Stimulated activated CD4-positive, alpha-beta T cell treated with anti-CD3 and anti-CD28 coated beads, Interleukin-2, amount 100 ng/mL, for 24 hours (primary cell): ENCODE measurements at places on chromosomes 3 and 15.
A peak's percentile ranks its signal among the peaks of the same experiment; 100 is the strongest.

GRCh38 chr15:67833710-67834511, 5.9 kb downstream of the RNU6-1 start:
- no peak for DNase-seq

GRCh38 chr3:165462636-165463334, 266.6 kb upstream of the SLITRK3 start:
- no peak for DNase-seq

DNA sequence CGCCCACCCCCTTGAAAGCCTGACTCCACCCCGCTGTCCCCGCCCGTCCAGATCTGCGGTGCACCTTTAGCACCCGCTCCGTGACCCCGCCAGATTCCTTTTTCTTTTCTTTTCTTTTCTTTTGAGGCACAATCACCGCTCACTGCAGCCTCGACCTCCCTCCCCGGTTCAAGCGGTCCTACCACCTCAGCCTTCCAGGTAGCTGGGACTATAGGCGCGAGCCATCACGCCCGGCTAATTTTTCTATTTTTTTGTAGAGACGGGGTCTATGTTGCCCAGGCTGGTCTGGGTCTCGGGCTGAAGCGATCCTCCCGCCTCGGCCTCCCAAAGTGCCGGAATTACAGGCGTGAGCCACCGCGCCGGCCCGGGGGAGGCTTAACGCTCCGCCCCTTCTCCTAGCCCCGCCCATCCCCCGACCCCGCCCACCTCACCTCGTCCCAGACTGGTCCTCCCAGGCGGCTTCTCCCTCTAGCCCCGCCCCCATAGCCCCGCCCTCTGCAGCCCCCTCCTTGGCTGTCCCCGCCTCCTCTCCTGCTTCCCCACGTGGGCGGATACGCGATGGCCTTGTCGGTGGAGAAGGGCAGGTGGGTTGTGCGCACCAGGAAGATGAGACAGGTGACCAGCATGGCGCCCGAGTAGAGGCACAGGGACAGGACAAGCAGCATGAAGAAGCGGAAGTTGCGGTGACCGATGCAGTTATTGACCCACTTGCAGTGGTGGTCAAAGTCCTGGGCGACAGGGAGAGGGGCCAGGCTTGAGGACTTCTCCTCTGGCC, 3.2 kb downstream of the ZDHHC19 start:
- DNase-seq, result peak; percentile 71

DNA sequence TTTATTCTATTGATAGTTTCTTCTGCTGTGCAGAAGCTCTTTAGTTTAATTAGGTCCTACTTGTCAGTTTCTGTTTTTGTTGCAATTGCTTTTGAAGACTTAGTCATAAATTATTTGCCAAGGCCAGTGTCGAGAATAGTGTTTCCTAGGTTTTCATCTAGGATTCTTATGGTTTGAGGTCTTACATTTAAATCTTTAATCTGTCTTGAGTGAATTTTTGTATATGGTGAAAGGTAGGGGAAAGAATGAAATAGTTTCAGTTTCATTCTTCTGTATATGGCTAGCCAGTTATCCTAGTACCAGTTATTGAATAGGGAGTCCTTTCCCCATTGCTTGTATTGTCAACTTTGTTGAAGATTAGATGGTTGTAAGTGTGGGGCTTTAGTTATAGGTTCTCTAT, 10.6 kb upstream of the GCSAM start:
- DNase-seq, result no peak

DNA sequence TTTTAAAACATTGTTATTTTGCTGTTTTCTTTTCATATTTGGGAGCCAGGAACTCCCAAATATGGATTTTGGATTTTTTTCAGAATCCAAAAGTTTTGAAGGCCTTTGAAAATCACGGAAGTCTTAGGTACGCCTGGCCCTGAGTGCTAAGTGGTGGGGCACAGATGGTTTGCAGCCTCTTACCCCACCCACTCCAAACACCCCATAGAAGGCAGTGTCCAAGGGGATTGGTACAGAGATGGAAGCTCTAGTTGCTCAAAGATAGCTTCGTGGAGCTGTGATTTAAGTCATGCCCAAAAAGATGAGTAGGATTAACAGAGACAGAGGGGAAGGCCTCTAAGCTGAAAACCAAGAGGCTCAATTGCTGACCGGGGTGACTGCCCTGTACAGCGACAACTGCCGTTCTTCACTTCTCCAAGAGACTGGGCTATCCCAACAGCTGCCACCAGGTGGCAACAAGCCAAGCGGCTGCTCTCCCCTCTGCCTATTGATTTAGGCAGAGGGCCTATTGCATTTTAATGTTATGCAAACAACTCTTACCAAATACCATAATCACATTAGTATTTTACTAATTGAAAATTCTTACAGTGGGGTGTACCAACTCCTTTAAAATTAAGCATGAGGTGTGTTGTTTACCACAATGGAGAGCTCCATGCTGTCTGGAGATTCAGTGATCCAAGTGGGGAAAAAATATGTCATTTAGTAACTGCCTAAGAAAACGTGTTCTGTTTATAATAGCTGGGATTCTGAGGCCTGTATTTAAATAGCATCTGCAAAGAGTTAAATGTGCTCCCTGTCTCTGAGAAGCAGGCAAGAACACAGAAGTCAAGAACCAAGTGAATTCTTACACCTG, 64.0 kb upstream of the C15orf61 start:
- peak; percentile 92 for DNase-seq

- no peak for DNase-seq
Measured at GRCh38 chr3:30356866-30357753, 249.3 kb upstream of the TGFBR2 start.

DNA sequence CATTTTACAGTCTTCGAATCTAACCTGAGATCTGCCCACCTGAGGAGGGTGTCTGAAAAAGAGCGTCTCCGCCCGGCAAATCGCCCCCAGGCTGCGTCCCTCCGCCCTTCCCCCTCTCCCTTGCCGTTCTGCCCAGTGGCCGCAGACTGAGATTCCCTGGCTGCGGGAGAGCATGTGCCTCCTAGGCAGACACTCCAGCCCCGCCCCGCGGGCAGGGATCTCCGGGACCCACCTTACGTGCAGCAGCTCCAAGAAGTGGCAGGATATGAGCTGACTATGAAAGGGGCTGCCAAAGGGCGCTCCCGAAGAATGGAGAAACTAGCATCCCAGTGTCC, 2.7 kb upstream of the WNT5A start:
- DNase-seq, result no peak

DNA sequence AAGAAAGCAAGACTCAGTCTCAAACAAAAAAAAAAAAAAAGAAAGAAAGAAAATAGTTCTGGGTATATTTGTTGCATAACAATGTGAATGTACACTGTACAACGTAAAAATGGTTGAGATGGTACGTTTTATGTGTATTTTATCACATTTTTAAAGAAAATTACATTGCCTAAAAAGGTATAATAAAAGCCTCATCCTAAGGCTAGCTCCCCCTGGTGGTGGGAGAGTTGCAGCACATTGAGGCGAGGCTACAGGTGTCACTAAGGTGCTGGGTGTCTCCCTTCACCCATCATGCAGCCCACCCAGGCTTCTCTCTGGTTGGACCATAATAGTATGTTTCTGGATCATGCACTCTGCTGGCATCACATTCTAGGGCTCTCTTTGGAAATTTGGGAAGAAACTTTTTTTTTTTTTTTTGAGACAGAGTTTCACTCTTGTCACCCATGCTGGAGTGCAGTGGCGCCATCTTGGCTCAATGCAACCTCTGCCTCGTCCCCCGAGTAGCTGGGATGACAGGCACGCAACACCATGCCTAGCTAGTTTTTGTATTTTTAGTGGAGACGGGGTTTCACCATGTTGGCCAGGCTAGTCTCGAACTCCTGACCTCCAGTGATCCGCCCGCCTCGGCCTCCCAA, 12.4 kb upstream of the RAB11A start:
- DNase-seq, result peak; percentile 84

DNA sequence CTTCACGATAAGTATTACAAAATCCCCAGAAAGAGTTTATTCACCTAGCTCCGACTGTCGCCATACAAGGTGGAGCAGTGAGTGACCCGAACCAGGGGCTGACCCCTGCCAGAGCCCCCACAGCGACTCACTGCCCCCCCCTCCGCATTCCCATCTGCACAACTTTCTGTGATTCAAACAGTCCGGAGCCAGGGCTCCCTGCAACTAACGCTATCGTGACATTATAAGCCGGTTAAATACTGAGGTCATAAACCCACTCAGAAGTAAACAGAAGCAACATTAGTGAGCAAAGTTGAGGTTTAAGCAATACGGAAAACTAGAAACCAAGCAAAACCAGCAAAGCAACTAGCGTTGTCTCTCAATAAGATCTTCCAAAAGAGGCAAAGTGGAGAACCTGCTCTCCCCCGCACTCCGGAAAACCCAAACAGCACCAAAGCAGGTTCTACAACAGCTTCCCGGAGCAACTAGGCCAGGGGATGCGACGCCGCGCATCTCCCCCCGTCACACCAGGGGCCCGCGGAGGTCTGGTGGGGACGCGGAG, 642 bp downstream of the SCAP start:
- DNase-seq, result peak; percentile 25

DNA sequence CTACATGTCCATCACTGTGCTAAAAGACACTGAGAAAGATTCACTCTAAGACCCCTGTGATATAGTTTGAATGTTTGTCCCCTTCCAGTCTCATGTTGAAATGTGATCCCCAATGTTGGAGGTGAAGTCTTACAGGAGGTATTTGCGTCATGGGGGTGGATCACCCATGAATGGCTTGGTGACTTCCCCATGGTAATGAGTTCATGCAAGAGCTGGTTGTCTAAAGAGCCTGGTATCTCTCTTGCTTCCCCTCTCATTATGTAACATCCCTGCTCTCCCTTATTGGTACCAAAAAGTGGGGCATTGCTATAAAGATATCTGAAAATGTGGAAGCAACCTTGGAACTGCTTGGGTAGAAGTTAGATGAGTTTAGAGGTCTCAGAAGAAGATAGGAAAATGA, 32.2 kb upstream of the FAM174B start:
- DNase-seq, result no peak

GRCh38 chr3:185582236-185582635, 3.9 kb upstream of the SENP2 start:
- no peak for DNase-seq

DNA sequence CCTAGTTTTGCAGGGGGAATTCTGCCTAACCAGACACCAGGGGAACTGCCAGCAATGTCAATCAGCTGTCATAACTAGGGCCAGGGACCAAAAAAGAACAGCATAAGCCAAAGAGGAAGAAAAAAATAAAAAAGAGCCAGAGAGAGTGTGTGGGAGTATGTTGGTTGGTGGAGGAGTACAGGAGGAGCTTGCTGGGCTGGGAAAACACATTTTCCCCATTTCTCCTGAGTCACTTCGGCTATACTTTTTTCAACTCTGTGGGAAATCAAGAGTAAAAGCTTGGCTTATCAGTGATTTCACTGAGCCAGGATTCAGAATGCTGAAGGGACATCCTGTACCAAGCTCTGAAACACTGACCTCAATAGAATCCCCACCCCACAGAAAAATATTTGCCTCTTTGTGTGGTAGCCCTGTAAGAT, 144.7 kb upstream of the DPH6 start:
- DNase-seq, result no peak

DNA sequence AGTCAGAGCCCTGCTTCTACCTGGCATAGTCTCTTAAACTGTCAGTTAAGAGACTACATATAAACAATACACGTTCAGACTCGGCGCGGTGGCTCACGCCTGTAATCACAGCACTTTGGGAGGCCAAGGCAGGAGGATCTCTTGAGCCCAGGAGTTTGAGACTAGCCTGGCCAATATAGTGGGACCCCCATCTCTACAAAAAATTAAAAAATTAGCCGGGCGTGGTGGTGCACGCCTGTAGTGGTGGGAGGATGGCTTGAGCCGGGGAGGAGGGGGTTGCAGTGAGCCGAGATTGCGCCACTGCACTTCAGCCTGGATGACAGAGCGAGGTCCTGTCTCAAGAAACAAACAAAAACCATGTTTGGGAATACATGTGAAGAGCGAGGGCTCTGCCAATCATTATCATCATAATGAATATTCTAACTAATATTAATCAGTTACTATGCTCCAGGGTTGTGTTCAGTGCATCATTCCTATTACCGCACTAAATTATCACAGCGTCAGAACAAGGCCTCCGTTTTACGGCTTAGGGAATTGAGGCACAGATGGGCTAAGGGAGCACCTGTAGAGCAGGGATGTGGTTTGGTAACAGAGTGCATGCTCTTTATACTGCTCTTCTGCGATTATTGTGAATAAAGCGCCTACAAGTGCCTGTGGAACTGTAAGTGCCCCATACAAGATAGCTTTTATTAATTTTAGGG, 844 bp upstream of the UQCC5 start:
- DNase-seq, result no peak

- no peak for DNase-seq
Measured at GRCh38 chr15:58293622-58294550, 137.9 kb upstream of the LIPC start.
